ENCODE measurements at places on chromosomes 16 and 17.

- no peak for DNase-seq
Observed at GRCh38 chr16:72620853-72621252, 427.1 kb downstream of the ZFHX3 start.

DNA sequence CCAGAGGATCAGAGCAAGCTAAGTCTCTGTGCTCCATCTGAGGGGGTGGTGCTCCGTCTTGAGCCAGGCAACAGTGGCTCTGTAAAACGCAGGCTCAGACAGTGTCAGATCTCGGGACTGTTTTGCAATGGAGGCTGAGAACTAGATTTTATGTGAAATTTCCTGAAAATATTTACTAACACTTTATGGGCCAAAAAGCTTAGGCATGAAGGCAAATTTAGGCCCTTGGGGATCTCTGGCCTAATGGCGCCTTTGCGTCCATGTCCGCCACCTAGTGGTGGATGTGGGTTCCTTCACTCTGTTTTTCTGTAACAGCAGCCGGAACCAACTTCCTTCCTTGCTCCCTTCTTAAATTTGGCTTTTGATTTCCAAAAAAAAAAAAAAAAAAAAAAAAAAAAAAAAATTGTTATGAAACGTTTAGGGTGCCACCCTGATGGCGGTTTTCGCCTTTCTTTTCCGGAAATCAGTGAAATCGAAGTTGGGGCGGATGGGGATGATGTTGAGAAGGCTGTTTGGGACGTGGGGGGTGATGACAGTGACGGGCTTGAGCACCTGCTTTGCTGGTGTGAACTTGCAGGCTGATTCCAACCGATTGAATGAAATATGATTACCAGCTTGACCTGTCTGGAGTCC lies 14.0 kb upstream of the ELAC2 start:
- peak; percentile 62 for DNase-seq

- no peak for DNase-seq
Observed at GRCh38 chr16:48432136-48432535, 46.9 kb upstream of the SIAH1 start.

- no peak for DNase-seq
Observed at GRCh38 chr16:47431960-47432359, 28.9 kb downstream of the ITFG1 start.

GRCh38 chr17:44920565-44920940 lies 5.3 kb upstream of the GFAP start:
- no peak for DNase-seq

GRCh38 chr16:68756239-68756915 lies 19.3 kb downstream of the CDH1 start:
- DNase-seq: no peak

- no peak for DNase-seq
Observed at GRCh38 chr16:75224306-75225082, 5.7 kb downstream of the CTRB1 start.

GRCh38 chr17:8066841-8067775 lies 20.4 kb downstream of the ALOX12B start:
- peak; percentile 31 for DNase-seq

GRCh38 chr17:9865586-9865985 lies 39.5 kb downstream of the RCVRN start:
- no peak for DNase-seq

GRCh38 chr16:11495066-11495407 lies 91.7 kb downstream of the LITAF start:
- no peak for DNase-seq

DNA sequence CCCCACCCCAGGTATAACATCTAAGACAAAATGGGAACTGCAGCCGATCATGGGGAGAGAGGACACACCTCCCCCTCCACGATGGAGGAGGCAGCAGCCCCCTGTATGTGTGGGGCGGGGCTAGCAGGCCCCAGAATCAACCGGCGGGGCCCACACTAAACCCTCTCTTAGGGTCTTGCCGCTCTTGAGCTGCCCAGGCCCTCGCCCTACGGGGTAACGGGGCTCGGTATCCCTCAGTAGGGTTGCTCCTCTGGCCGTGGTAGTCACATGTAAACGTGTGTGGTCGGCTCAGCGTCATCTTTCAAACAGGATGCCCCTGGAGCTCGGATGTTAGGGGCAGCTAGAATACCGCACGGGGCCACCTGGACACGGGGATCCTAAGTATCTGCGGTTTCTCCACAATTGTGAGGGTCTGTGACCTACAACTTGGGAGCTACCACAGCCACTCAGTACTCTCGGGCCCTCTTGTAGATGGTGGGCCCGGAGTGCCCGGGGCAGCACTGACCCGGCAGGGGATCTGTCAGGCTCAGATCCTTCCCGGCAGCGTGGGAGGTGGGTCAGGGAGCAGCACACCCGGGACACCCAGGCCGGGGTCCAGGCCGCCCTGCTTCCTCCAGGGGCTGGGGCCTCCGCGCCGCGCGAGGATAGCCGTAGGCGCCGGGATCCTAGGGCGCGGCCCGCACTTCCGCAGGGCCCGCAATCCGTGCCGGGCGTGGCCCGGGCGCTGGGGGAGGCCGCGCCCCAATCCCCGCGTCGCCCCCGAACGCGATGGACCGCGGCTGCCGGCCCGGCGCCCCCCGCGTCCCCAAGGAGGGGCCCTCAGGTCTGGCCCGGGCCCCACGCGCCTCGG lies 781 bp downstream of the ARHGDIA start:
- peak; percentile 63 for DNase-seq

- no peak for DNase-seq
Observed at GRCh38 chr17:17119106-17119505, 76.8 kb downstream of the MPRIP start.

DNA sequence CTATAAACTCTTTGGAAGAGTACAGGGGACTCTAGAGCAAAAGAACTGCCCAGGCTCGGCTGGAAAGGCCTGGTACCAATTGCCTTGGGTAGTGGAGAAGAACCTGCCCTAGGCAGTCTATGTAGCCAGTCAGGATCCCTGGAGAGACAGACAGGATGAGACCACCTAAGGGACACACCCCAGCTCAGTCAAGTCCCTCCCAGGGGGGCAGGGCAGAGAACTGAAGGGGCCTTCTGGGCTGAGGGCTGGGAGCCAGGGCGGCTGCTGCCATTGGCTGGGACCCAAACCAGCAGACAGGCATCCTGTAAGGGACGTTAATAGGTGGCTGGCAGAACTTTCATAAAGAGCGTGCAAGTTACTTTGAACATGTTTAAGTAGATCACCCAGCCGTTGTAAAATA lies 12.8 kb upstream of the SLC38A8 start:
- DNase-seq: no peak

DNA sequence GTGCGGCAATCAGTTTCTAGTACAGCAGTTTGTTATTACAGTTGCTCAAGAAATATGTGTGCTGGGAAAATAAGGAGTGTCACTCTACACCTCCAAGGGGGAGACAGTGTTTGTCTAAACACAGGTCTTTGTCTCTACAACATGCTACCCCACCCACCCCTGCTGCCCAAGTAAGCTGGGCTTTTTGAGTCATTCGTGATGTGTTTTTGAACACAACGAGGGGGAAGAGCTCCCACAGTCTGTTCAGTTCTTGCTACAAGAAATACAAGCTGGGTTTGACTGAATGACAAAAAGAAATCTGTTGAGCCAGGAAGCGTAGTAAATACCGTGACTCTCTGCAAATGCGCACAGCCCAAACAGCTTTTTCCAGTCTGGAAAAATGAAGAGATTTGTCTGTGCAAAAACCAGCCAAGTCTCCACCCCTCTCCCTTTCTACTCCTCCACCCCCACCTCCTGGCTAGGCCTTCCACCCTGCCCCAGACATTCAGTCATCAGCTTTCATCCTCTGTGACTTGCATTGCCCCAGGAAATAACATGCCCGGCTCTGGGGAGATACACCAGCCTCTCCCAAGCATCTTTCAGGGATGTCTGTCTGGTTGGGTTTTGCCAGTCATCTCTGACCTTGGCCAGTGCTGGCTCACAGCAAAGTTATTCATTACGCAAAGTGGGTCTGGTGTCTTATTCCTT lies 25.7 kb downstream of the CHD9 start:
- peak; percentile 76 for DNase-seq

DNA sequence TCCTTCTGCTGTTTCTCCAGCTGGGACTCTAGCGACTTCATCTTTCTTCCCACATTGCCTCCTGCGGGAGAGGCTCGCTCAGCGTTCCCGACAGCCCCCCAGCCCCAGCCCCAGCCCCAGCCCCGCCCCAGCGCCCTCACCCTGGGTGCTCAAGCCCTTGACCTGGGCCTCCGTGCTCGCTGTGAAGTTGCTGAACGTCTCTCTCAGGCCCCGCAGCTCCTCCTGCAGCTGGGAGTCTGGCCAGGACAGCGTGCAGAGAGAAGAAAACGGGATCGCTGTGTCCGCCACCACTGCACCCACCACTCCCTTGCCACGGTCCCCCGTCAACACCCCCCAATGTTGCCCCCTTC lies 2.4 kb downstream of the ASGR1 start:
- no peak for DNase-seq

- no peak for DNase-seq
Observed at GRCh38 chr16:22357635-22357971, 16.8 kb downstream of the CDR2 start.

DNA sequence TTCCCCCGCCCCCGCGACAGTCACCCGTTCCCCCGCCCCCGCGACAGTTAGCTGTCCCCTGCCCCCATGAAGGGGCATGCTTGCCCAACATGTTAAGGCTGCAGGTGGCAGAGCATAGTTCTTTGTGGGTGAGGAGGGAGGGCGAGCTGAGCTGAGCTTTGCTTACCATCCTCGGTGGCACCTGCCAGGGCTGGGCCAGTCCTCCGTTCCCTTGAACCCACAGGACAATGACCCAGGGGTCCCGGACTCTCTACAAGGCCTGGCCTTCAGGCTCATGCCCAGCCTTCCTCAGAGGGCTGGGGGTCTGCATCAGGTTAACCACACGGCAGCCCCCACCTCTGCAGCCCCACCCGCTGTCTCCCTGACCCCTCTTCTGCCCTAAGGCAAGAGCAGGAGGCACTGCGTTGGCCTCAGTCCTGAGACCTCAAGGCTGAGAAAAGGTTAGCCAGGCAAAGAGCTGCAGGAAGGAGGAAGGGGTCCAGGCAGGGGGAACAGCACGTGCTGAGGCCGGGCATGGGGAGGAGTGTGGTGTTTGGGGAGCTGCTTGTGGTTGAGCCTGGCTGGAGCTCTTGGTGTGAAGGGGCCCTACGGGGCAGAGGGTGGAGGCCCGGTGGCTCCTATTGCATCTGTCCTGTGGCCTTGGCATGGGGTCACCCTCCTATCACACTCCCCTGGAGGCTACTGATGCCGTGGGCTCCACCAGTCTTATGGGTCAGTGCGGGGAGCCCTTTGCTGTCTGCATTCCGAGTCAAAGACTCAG lies 11.4 kb upstream of the DOC2B start:
- DNase-seq: no peak

DNA sequence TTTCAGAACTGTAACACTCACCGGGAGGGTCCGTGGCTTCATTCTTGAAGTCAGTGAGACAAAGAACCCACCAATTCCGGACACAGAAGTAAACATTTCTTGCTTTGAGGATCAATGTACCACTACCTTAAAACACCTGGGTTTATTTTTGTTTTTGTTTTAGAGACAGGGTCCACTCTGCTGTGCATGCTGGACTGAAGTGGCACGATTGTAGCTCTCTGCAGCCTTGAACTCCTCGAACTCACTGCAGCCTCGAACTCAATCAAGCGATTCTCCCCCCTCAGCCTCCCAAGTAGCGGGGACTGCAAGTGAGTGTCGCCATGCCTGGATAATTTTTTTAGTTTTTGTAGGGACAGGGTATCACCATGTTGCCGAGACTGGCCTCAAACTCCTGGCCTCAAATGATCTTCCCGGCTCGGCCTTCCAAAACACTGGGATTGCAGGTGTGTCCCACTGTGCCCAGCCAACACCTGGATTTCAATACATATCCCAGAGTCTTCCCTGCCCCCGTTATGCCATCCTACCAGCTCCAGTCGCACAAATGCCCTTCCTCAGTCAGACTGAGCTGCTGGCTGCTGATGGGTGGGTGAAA lies 13.0 kb upstream of the CES4A start:
- DNase-seq: no peak

DNA sequence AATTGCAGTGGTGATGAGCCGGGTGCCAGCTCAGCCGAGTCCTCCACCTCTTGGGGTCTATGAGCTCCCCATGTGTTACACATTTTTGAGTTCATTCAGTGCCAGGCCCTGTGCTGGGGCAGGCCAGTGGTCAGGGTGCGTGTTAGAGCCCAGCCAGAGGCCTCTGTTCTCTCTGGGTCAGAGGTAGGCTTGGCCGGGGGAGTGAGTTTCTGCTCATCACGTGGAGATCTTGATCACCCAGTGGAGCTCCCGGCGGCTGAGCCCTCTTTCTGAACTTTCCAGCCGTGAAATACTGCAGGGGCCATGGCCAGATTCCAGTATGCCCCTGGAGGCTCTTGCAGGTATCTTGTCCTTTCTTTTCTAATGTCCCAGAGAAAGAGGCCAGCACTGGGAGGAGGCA lies 93.0 kb downstream of the RAP1GAP2 start:
- no peak for DNase-seq

DNA sequence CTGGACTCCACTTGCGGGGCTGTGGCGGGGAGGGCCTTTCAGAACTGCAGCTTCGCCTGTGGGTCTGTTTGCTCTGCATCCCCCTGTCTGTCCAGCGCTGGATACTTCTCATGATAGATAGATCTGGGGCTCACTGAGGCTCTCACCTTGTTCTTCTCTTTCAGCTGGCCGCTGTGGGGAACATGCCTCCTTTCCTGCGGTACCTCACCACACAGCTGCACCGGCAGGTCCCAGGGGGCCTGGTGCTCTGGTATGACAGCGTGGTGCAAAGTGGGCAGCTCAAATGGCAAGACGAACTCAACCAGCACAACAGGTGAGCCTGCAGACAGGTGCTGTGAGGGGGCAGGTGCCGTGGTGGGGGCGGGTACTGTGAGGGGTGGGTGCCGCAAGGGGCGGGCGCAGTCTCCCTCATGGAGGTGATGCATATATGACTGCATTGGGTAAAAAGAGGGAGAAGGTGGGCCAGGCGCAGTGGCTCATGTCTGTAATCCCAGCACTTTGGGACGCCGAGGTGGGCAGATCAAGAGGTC lies 6.2 kb downstream of the ENGASE start:
- DNase-seq: no peak

Data from ELF-1 (cell line).